ENCODE measurements at places on chromosomes 7 and 10.
A peak's percentile ranks its signal among the peaks of the same experiment; 100 is the strongest.

DNA sequence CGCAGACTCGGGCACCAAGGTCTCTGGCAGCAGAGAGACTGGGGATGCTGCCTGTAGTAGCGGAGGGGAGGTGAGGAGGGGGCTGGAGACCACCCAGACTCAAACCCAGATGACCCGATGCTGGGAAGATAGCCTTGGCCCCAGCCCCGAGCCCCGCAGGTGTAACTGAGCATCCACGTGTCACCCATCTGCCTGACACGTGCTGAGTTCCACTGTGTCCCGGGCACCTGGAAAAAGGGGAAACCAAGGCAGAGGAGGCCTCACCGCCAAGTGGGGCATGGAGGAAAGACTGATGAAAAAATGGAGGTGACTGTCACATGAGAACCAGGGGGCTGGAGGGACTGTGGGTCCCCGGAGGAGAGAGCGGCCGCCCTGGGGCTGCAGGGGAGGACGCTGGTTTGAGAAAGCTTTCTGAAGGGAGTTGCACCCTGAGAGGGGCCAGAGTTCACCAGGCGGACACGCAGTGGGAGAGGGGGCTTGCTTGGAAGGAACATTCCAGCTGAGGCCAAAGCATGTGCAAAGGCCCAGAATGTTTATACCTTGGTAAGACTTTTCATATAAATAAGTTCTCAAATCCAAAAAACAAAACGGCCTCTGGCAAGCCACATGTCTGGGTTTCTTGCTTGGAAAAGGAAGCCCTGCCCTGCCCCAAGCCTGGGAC, 27.4 kb upstream of the ELN start:
- no peak for DNase-seq

- DNase-seq, result peak; percentile 67
These were observed 334 bp downstream of the ZNF800 start for GRCh38 chr7:127392182-127392565.

DNA sequence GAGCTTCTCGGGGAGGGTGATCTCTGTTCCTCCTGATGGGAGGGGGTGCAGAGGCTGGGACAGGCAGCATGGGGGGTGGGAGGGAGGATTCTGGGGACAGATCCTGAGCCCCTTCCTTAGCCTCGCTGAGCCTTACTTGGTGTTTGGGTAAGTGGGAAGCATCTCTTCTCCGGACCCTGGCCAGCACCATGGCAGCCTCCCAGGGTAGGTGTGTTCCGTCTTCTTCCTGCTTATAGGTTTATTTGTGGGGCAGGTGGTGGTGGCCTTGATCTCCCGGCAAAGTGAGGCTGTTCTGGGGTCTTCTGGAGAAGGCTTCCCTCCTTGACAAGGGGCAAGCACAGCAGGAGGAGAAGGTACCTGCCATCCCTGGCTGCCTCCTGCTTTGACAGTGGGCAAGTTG, 226.9 kb downstream of the GLRX3 start:
- no peak for DNase-seq

GRCh38 chr7:70456719-70457118, 675.2 kb upstream of the GALNT17 start:
- no peak for DNase-seq

DNA sequence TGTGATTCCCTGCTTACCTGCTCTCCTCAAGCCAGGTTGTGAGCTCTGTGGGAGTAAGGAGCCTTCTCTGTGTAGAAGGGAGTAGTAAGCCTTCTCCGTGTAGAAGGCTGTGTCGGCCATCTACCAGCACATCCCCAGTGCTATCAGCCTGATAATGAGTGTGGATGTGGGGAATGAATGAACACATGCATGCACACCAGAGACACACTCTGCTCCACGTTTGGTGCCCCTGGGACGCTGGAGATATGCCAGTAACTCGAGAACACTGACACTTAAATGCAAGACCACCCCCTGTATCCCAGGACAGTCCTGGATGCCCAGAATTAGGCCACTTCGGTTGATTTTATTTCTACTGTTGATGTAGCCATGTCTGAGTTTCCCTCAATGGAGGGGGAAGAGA, 21.1 kb upstream of the GPR26 start:
- no peak for DNase-seq

- DNase-seq, result no peak
These were observed 5.2 kb downstream of the PHYHIPL start for GRCh38 chr10:59181668-59182067.

DNA sequence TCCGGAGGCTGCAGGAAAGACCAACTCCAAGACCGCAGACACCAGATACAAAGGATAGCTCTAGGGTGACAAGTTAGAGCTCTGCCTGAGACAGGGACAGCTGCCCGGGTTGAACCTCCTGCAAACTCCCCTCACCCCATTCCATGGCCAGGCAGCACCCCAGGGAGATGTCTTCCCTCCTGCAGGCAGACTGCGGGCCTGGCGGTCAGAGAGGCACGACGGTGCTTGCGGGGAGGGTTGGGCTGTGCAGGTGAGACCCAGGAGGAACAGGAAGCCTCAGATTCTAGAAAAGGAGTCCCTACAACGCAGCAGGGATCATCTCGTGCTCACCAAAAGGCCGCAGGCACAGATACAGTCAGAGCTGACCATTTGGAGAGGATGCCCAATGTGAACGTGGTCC, 34.6 kb downstream of the CARD11 start:
- no peak for DNase-seq

GRCh38 chr10:21364196-21365114, 161.0 kb downstream of the SKIDA1 start:
- no peak for DNase-seq

GRCh38 chr7:134865001-134865845, 85.8 kb downstream of the CALD1 start:
- peak; percentile 41 for DNase-seq

DNA sequence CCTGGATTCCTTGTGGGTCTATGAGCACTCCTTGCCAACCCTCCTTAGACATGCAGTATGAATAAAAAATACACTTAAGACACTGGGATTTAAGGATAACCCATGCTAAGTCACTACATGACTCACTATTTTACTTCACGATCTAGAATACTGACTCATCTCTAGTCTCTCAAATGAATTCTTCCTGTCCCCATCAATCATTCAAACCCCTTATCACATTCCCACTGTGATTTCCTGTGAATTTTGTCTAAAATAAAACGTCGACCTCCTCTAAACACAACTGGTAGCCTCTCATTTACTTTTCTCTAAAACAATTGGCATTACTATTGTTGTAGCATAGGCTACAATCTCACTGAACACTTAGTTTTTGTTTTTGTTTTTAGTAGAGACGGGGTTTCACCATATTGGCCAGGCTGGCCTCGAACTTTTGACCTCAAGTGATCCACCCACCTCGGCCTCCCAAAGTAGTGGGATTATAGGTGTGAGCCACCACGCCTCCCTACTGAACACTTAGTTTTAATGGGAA, 3.9 kb upstream of the IQUB start:
- no peak for DNase-seq

GRCh38 chr7:150732786-150733481, 4.3 kb upstream of the GIMAP5 start:
- no peak for DNase-seq

DNA sequence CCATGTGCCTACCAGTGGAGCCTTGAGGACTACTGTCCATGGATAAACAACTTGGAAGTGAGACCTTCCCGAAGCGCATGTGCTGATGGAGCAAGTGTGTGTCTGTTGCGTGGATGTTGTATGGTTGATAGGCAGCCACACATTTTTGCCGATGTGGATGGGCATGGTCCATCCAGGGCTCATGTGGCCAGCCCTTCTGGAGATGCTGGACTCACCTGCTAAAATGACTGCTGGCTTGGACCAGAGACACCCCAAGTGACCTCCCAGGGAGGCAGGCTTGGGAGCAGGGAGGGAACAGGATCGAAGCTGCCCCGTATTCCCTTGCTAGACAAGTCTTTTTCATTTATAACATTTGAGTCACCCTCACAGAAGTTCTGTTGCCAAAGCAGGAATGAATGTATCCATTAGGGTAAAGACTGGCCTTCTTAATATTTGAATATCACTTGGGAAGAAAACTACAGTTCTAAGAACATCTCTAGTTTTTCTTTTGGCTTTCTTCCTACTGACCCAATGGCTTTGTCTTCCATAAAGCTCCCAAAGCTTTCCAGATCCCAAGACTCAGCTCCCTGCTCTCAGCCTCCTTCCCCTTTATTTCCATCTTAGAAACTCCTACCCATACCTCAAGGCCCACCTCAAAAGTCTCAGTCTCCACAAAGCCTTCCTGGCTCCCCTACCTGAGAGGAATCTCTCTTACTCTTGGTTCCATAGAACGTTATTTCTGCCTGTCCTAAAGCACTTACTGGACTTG, 3.0 kb downstream of the PTPRE start:
- no peak for DNase-seq

DNA sequence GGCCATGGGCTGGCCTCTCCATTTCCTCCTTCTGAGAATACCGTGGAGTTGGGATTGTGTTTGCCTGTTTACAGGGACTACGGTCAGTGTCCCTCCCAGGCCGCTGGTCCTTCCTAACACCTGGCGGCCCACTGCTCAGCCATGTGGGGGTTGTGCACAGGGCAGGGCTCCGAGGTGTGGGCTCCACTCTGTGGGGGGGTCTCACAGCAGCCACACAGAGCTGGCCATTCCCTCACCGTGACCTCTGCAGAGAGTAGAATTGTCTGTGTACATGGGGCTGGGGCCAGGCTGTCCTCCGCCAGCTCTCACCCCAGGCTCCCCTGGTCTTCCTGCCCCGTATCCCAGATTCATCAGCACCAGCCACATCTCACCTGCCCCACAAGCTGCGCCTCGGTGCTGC, 60.1 kb downstream of the PTPRN2 start:
- DNase-seq, result no peak

- DNase-seq, result no peak
These were observed 36.3 kb downstream of the STRA8 start for GRCh38 chr7:135269921-135270320.

GRCh38 chr7:12731214-12731656, 43.8 kb downstream of the ARL4A start:
- no peak for DNase-seq

GRCh38 chr10:22625516-22626290, 88.7 kb downstream of the PIP4K2A start:
- DNase-seq, result no peak

DNA sequence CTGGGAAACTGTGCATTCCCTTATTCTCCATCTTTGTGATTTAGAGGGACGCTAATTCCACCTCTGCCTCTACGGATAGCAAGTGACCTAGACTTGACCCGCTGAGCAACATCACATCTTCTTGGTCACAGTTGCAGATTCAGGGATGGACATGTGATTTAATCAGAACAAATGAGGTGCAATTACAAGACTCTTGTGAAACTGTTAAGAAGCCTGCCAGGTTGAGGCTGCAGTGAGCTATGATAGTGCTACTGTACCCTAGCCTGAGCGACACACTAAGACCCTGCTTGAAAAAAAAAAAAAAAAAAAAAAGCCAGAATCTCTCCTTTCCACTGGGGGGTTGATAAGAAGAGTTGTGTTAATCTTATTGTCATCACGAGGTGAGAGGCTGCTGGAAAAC, 14.4 kb downstream of the MPLKIP start:
- no peak for DNase-seq

GRCh38 chr10:17861760-17862159, 52.6 kb downstream of the MRC1 start:
- DNase-seq, result no peak

DNA sequence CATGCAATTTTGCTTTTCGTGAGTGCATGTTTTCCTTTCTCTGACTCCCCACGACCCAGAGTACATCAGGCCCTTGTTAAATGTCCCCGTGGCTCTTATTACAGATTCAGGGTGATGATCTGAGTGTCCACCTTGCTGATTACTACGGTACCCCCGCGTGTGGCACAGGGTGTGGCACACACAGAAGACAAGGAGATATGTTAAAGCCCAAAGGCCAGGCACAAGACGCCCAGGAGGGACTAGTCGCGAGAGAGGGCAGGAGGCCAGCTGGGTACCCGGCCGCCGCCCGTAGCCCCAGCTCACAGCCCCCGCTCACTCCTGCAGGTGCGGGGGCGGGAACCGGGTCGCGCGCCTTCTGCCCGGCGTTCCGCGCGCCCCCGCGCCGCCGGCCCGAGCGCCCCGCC, 281 bp upstream of the EXOC6 start:
- no peak for DNase-seq

- DNase-seq, result no peak
These were observed 109.6 kb downstream of the KIF20B start for GRCh38 chr10:89810908-89811525.

- no peak for DNase-seq
These were observed 371.6 kb downstream of the BBS9 start for GRCh38 chr7:33500703-33501701.

DNA sequence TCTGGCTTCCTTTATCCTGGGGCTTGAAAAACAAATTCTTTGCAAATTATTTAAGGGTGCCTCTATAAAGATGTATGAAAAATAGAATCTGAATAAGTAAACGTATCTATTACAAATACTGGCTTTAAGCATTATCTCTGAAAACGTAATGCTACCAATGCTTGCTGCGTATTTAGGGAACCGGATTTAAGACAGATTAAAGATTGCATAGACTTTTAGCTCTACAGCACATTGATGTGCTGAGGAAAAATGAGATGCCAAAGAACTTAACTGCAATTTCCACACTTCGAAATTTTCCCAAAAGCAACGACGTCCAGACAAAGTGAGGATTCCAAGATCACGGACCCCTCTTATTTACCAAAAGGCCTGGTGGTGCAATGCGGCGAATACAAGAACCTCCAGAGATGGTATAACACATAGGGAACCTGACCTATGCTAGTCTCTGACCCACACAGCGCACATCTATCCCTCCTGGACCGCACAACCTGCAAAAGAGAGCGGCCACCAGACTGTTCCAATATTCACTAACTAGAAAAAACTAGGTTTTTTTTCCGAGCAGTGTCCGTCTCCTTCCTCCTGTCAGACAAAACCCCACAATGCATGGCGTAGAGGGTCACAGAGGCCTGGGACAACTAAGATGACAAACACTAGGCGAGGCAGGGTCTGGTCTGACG, 34.3 kb upstream of the PHF14 start:
- DNase-seq, result no peak

- no peak for DNase-seq
These were observed 24.2 kb downstream of the MYPN start for GRCh38 chr10:68133523-68133922.

DNA sequence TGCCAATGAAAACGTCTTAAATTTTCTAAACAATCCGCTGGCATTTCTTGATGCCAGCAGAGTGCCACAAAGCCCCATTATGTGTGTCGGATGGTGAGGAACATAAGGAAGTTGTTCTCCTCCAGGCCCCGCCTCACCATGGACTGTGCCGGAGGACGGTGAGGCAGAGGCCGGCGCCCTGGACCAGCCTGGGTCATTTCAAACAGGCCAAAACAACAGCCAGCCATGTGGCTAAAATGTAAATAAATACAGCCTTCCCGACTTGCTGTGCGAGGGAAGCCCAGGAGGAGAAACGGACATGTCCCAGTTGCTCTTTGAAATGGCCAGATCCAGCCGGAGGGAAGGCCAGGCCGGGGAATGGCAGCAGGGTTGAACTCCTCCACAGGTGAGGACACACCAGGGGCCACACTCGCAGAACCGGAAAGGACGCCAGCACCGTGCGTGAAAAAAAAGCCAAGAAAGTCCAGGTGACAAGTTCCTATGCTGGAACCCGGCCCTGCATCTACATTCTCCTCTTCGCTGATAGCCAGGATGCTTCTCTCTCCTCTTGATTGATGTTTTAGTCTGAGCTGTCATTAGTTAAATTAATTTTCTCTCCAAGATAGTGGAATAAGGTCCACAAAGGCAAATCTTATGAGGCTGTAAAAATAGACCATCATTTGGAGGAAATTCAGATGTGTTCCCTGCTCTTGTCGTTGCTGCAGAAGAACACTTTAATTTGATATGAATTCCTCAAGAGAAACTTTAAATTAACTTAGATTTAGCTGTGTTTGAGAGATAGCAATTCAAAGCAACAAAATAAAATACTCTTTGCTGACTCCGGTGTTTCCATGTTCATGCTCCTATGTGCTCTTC, 64.6 kb downstream of the EBF3 start:
- no peak for DNase-seq

Data from activated CD4-positive, alpha-beta T cell treated with anti-CD3 and anti-CD28 coated beads, Interleukin-2, amount 50 U/mL, for 48 hours (primary cell).